ENCODE measurements at places on chromosomes 11 and 22.
A peak's percentile ranks its signal among the peaks of the same experiment; 100 is the strongest.

DNA sequence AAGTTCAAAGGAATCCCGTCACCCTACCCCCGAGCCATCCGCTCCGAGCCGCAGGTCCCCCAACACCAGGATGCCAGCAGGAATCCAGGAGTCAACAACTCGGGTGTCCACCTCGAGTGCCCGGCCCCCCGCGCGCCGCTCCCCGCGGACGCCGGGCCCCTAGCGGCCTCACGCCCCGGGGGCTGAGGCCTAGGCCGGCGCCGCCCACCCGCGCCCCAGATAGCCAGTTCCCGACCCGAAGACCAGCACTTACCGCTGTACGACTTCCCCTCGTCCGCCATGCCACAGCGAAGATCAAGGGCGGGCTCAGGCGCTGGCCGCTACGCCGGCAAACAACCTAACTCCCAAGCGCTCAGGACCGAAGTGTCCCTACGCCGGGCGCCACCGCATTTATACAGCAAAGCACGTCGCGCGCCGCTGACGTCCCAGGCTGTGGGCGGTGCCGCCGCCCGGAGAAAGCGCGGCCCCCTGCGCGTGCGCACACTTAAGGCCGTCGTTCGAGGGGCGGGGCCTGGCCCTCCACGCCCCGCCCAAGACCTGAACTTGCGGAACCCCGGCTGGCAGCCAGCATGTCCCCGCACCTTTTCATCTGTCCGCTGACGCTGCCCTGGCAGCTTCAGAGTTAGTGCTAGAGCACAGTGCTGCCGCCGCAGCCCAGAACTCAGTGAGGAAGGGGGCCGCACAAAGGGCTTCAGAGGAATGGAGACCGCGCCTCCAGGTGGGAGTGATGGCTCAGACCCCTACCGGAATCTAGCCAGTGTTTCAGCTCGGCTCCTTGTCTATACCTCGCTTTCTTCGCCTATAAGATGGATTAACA lies at the start of gene NXF1:
Gene NXF1, minus strand, starts transcription at position 365 of the 817 bp plus-strand sequence. Its CDS starts 84 bp downstream, at position 281.
- DNase-seq: peak; percentile 97

- DNase-seq: no peak
Observed at GRCh38 chr11:109604481-109605400, 182.8 kb downstream of the C11orf87 start.

DNA sequence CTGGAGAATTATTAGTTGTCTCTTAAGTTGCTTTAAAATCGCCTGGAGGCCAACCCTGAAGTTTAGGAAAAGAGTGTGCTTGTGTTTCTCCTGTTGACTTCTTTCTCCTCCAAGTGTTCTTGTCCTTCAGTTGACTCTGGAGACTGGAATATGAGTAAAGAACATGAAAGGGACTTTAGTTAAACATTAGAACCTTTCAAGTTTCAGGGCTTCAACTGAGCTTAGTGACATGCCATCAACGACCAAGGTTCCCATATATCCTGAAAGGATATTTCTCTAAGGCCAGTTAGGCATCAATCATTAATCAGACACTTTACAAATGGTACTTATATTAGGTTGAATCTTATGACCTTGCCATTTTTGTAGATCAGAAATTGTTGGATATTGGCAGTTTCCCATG lies 70.0 kb downstream of the ZNRF3 start:
- DNase-seq: no peak

GRCh38 chr11:5591613-5592012 lies 4.8 kb upstream of the TRIM6 start:
- DNase-seq: no peak

GRCh38 chr11:27405134-27405533 lies 42.1 kb upstream of the CCDC34 start:
- no peak for DNase-seq

GRCh38 chr22:45319324-45319685 lies 9.6 kb downstream of the FAM118A start:
- DNase-seq: no peak

DNA sequence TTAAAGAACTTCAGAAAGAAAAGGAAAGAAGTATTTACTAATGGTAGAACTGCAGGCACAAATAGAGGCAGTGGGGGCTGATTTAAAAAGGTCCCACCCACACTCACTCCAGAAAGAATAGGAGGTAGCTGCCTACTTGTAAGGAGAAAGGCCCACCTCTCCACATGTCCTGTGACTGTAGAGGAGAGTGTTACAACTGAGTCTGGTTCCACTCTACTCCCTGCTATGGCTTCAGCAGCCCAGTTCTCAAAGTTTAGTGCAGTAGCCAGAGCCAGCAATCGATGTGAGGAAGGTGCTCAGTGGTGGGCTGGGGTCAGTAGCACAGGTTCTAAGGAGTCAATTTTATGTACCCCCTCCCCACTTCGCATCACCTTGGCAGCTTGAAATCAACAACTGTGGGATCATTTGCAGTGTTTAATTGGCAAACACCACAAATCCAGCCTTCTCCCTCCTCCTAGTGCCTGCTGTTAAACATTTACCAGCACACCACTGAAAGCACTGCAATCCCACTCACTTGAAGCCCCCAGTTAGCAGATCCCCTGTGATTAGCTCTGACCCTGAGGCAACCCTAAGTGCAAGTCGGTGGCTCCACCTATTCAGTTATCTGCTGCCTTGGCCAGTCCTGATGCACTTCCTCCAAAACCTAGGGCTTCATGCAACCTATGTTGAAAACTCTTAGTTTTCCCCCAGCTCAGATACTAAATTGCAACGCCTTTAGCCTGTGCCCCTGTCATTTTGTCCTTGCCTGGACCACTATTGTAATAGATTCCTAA lies 146.6 kb downstream of the BBOX1 start:
- no peak for DNase-seq

- DNase-seq: peak; percentile 25
Observed at GRCh38 chr11:75492181-75492820, 33.4 kb downstream of the GDPD5 start.

DNA sequence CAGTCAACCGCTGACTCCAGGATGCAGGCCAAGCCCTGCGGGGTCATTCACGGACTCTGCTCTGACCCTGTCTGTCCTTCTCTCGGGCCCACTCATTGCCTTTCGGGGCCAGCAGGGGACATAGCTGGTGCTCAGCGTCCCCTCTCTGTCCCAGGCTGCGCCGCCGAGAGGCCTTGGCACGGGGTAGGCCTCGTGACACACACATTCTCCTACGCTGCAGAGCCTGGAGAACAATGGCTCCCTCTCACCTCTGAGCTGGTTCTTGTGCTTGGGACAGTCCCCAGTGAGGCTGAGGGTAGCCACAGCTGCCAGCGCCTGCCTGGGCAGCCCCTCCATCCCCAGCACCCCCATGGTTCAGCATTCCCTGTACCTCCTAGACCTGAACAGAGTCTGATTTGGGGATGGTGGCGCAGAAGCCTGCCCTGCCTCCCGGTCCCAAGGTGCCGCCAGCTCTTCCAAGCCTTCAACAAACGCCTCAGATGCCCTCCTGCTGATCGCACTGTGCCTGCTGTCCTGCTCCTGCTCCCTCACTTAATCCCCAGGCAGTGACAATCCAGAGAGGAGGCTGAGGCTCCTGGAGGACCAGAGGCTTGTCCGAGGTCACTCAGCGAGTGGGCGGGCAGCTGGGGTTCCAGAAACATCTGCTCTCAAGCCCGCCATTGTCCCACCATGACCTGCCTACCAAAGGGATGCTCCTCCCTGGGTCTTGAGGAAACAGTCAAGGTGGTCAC lies 30.4 kb downstream of the DUSP8 start:
- no peak for DNase-seq

All from naive thymus-derived CD8-positive, alpha-beta T cell (primary cell).